ENCODE measurements at places on chromosomes 3 and 15.
A peak's percentile ranks its signal among the peaks of the same experiment; 100 is the strongest.

- no peak for DNase-seq
These were observed 8.9 kb upstream of the ARHGEF26 start for GRCh38 chr3:154112146-154112852.

DNA sequence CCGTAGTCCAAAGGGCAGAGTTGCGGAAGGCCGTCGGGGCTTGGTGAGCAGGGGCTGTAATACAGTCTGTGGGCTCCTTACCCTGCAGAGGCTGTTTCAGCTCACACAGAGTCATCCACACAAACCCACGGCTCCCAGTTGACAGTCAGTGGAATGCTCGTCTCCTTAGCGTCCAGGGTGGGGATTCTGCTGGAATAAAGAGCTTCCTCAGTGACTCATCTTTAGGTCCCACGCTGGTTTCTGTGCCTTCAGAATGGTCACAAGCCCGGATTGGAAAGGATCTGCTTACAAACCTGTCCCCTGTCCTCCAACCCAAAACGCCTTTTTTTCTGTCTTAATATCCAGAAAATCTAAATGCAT, 201.3 kb upstream of the TPM1 start:
- no peak for DNase-seq

- no peak for DNase-seq
These were observed 19.4 kb upstream of the UBE2E2 start for GRCh38 chr3:23183731-23184130.

GRCh38 chr15:82549199-82549665, 9.0 kb upstream of the RPS17 start:
- no peak for DNase-seq

GRCh38 chr3:36729204-36730056, 34.9 kb downstream of the DCLK3 start:
- DNase-seq, result no peak

- DNase-seq, result no peak
These were observed 629.2 kb upstream of the ZNF385D start for GRCh38 chr3:22380253-22380652.

- DNase-seq, result no peak
These were observed 779.5 kb downstream of the ROBO1 start for GRCh38 chr3:78988324-78988723.

GRCh38 chr3:20326541-20326940, 140.5 kb upstream of the SGO1 start:
- DNase-seq, result no peak

- DNase-seq, result no peak
These were observed 28.5 kb downstream of the MCTP2 start for GRCh38 chr15:94259863-94260262.

DNA sequence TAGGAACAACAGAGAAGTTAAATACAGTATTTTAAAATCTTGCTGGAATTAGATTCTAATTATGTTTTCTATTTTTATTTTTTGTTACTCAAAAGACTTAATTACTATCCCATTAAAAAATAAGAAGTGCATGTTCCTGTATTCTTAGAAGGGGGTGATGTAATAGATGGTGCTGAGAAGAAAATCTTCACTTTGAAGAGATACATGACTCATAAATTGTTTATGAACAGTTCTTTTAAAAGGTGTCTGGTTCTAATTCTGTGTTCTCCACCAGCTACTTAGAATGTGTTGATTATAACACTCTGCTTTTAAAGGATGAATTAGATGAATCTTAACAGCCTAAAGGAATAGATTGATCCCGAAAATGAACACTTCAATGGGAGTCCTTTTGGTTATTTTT, 8.2 kb downstream of the RCN2 start:
- no peak for DNase-seq

DNA sequence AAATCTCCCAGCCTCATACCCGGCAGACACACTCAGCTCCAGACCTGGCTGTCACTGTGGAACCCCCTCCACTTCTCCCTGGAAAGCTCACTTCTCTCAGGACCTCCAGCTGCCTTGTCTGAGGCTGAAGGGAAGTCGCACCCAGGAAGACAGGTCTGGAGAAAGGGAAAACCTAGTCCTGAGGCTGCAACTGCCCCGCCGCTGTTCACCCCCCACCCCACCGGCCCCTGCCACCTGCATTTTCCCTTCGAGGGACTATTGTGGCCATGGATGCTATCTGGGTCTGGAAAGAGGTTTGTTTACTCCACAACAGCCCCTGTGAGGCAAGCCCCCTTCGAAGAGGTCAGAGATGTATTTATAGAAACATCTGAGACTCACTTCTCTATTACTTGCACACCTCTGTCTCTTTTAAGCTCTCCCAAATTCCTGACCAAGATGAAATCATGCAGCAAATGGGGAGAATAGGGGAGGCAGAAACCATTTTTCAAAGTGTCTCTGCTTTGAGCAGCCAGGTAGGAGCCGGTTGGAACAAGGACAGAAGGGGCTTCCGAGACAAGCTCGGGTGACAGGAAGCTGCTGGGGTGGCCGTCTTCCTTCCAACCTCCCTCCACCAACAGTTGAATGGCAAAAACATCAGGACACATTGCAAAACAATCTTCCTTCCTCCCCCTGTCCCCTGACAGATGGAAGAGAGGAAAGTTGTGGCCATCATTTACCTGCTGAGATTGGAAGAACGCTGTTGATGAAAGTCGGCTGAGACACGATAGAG, 518 bp downstream of the COLQ start:
- no peak for DNase-seq

DNA sequence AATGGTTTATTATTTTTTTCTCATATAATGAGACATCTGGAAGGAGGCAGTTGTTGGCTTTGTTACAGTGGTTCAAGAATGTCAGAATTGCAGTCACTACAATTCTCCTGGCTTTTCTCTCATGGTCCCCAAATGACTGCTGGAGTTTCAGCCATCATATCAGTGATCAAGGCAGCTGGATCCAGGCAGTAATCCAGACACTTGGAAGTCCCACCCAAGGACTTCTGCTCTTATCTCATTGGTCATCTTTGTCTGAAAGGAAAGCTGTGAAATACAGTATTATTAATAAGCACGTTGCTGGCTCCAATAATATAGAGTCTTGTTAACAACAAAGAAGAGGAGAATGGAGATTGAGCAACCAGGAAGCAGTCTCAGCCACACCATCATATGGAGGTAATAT, 22.9 kb upstream of the MED12L start:
- no peak for DNase-seq

DNA sequence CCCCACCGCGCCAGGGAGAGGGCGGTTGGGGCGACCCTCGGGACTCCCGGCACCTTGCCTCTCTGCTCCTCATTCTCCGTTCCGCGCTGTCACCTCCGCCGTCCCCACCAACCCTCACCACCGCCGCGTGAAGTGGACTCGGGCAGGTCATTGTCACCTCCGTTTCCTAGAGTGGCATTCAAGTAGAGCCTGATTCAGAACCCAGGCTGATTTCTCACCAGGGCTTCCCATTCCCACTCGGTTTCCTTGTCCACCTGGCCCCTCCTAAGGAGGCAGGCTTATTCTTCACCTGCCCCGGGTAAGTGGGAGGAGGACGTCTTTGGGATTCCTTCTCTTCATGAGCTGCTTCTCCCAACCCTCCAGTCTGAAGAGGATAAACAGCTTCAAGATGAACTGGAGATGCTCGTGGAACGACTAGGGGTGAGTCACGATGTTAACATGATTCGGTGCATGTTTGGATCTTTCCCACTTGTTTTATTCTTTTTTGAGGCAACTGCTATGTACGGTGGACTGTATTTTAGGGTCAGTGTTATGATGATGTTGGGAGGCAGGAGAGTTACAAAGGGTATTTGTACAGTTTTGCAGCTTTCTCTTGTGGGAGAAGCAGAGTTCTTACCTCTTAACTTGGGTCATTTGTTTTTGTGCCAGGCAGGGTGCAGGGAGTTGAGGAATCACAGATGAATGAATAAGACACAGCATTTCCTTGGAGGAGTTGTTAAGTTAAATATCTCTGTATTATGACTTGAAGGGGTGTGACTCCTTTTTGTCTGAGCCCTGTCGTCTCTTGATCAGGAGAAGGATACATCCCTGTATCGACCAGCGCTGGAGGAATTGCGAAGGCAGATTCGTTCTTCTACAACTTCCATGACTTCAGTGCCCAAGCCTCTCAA, 692 bp downstream of the PSMD2 start:
- DNase-seq, result no peak

DNA sequence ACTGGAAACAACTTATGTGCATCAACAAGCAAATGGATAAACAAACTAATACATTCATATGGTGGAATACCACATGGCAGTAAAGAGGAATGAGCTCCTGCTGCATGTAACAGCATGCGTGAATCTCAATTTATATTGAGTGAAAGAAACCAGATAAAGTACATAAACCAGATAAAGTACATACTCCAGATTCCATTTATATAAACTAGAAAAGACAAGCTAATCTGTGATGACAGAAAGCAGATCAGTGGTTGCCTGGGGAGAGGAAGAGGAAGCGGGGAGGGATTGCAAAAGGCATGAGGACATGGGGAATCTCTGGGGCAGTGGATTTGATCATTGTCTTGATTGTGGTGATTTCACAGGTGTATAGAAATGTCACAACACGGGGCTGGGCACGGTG, 34.2 kb downstream of the LIMD1 start:
- no peak for DNase-seq

- no peak for DNase-seq
These were observed 28.8 kb upstream of the SHC4 start for GRCh38 chr15:48992545-48992944.

DNA sequence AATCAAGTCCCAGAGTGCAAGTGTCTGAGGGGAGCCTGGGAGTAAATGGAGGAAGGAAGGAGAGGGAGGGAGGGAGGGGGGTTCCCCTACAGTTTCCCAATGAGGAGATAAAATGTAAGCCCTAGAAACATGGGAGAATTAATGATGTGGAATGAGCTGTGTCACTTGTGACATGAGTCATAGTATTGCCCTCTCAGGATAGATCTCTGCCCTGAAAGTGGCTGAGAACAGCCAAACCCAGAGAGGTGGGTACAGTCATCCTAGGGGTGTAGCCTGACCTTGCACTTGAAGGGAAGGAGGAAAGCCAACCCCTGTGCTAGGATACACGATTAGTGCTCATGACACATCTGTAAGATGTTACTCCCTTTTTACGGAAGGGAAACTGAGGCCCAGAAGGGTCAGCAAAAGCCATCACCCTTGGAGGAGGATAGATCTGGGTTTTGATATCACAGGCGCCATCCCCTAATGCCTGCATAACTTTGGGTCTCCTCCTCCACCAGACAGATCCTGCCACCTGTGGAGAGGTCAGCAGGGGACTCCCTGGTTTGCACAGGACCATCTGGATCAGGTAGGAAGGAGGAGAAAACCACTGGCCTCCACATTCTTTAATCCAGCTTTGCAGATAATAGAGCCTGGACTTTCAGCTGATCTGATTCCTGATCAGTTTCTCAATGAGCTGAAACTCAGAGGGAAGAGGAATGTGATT, 23.1 kb upstream of the USP3 start:
- DNase-seq, result peak; percentile 36

DNA sequence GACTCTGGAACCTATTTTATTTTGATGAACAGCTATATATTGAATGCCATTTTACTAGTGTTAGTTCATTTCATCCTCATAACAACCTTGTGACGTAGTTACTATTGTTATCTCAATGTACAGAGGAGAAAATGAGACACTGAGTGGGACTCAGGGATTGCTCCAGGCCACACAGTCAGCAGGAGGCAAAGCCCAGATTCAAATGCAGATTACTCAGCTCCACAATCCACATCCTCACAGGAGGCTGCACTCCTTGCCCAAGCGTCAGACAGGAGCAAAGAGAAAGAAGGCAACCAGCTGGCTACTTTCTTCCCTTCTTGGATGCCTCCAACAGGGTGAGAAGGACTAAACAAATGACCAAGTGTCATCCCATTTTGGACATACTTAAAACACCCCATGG, 92.0 kb upstream of the CCDC54 start:
- no peak for DNase-seq

DNA sequence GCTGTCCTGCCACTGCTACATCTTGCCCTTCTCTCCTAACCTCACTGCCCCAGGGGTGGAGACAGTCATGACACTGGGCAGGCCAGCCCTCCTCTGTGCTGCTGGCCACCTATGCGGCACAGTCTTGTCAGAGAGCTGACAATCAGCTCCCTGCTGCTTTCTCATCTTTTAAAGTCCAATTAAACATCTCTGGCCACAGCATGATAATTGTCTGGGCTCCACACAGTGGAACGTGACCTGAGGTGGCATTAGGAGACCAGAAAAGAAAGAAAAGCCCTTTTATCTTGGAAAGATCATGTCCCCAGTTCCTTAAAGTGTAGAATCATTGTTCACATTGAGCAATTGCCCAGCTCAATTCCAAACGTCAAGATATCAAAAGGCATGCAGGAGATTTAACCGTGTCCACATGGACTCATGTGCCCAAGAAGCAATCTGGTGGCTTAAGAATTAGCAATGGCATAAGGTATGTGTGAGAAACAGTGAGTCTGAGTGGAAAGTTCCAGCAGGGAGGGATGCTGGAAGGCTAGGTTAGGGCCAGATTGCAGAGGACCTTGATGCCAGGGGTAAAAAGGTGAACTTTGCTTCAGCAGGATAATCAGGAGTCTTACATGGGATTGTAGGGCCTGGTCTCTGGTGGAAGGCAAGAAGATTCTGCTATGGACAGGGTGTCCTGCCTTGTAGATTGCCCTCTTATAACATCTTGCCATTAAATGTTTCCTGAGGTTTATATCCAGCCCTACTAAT, 15.3 kb upstream of the CACNA1D start:
- no peak for DNase-seq

DNA sequence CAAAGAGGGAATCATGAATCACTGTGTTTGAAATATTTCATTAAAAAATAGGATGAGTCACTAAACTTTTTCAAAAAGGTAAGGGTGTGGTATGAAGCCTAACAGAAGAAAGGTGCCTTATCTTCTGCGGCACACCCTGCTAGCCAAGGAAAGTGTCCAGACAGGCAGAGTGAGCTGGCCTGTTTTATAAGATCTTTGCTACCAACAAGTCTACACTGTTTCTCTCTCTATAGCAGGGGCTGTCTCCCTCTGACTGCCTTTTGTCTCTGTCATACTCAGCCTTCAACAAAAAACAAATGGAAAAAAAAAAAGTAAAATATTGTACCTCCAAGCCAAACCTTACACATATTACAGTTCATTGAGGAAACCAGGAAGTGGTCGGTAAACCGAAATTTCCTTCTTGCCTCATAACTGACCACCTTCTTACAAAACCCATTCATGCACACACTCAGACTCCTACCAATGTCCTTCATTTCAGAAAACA, 9.1 kb downstream of the ZDHHC3 start:
- no peak for DNase-seq

- peak; percentile 54 for DNase-seq
These were observed 10.6 kb upstream of the WNT7A start for GRCh38 chr3:13890377-13891016.

DNA sequence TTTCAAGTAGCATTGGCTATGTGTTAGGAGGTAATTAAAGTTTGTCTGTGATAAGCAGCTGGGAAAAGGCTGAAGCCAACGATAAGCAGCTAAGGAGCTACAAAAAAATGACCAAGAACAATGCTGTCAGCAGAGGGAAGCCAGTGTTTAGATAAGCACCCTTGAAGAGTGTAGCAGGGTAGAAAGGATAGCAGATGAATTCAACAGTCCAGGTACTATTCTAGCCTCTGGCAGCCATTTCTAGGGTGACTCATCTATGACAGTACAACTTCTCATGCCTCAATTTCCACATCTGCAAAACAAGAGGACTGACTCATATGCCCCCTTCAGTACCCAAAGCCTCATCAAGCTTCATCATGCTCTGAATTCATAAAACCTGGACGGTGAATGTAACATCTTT, 617.6 kb upstream of the UBE2E2 start:
- no peak for DNase-seq
